ENCODE measurements at places on chromosomes 5 and 9. TPM values are rescaled to one million over a fixed set of nuclear protein-coding genes. Genes with fewer than 3 reads are reported as not detected.

The PTGR1 gene
- 110 TPM for total RNA-seq

The PDZD2 gene
- 59.5 TPM for total RNA-seq

The DDX4 gene
- total RNA-seq: not detected

The DOCK8 gene
- 35.5 TPM for total RNA-seq

- no peak for DNase-seq
- H3K4me3 ChIP-seq: no peak overlapping the region
- H3K36me3 ChIP-seq: no peaks in the 10 kb centered on the region
- H3K27me3 ChIP-seq: no peaks in the 10 kb centered on the region
- H3K4me1 ChIP-seq: no peaks in the 10 kb centered on the region
- no peak overlapping the region for H3K27ac ChIP-seq
Measured at GRCh38 chr5:35438786-35439185, 178.9 kb upstream of the SPEF2 start.
